ENCODE measurements at places on chromosomes 2 and 18. TPM values are rescaled to one million over a fixed set of nuclear protein-coding genes. Genes with fewer than 3 reads are reported as not detected.
A peak's percentile ranks its signal among the peaks of the same experiment; 100 is the strongest.

NEU4 gene
- 0.40 TPM for total RNA-seq

RGPD4 gene
- total RNA-seq: 0.87 TPM

- no peak for DNase-seq
These were observed 125.8 kb downstream of the GALNT14 start for GRCh38 chr2:31012406-31012805.

UGT1A9 gene
- total RNA-seq: not detected

GRCh38 chr2:204049635-204050034, 113.1 kb downstream of the ICOS start:
- no peak for DNase-seq

DNA sequence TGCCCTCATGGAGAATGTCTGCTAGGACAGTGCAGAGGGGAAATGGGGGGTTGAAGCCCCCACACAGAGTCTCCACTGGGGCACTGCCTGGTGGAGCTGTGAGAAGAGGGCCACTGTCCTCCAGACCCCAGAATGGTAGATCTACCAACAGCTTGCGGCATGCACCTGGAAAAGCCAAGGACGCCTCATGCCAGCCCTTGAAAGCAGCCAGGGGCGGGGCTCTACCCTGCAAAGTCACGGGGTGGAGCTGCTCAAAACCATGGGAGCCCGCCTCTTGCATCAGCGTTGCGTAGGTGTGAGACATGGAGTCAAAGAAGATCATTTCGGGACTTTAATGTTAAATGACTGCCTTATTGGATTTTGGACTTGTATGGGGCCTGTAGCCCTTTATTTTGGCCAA, 157.6 kb downstream of the DSEL start:
- no peak for DNase-seq

DNA sequence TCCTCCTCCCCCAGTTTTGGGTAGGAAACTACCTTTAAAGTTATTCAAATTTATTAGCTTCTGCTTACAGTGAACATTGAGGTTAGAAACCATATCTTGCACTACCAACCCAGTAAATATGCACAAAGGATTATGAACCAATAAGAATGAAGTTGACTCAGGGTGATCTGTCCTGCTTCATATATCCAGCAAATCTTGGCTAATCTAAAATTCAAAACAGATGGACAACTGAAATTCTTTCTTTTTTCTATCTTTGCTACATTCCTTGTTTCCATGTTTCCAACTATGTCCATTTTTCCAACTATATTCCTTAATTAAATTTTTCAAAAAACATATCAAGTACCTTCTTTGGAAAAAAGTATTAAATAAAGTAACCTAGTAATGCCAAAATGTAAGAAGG, 149.3 kb downstream of the FAM124B start:
- no peak for DNase-seq

DNA sequence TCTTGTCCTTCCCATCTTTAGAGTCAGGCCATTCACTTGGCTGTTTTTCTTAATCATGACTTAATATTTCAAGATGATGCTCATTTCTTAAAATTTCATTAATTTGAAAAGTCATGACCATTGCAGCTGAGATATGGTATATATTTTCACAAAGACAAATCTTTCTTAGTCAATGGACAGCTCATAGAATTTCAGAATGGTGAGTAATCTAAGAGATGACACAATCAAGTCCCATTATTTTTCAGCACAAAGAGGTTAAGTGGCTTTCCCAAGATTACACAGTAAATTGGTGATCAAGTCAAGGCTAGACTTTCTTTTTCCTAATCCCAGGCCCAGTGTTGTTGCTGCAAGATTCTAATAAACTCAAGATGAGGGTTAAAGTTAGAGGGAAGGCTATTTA, 34.4 kb upstream of the NT5C1B start:
- no peak for DNase-seq

CPS1 gene
- 2.8 TPM for total RNA-seq

DNA sequence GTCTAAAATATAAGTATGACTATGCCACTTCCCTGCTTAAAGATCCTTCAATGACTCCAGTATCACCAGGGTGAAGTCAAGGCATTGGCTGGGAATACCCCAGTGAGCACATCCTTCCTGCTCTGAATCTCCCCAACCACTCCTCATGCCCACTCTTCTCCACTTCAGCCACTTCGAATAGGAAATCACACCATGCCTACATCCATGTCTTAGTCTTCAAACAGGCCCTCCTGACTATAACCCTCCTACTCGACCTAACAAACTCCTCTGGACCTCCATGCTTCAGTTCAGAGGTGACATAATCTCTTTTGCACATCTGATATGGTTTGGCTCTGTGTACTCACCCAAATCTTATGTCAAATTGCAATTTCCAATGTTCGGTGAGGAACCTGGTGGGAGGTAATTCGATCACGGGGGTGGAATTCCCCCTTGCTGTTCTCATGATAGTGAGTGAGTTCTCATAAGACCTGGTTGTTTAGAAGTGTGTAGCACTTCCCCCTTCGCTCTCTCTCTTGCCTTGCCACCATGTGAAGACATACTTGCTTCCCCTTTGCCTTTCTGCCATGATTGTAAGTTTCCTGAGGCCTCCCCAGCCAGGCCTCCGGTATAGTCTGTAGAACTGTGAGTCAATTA, 87.8 kb upstream of the TFCP2L1 start:
- DNase-seq: no peak

GRCh38 chr2:240557101-240557751, 562 bp downstream of the ANKMY1 start:
- no peak for DNase-seq

DNA sequence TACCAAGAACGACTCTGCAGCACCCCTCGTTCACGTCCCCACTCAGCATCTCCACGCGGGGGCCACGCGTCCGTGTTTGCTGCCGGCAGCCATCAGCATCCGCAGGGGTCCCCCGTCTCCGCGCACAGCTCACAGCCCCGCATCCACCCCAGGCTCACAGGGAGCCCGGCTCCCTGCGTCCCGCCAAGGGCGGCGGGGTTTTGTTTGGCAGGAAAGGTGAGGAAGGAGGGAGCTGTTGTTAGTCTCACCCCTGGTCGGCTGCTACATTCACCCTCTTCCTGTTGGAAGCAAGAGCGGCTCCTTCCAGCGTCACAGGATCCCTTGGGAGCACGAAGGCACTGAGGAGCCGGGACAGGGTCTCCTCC, 131.0 kb upstream of the CTDP1 start:
- no peak for DNase-seq

FEV gene
- not detected for total RNA-seq

DNA sequence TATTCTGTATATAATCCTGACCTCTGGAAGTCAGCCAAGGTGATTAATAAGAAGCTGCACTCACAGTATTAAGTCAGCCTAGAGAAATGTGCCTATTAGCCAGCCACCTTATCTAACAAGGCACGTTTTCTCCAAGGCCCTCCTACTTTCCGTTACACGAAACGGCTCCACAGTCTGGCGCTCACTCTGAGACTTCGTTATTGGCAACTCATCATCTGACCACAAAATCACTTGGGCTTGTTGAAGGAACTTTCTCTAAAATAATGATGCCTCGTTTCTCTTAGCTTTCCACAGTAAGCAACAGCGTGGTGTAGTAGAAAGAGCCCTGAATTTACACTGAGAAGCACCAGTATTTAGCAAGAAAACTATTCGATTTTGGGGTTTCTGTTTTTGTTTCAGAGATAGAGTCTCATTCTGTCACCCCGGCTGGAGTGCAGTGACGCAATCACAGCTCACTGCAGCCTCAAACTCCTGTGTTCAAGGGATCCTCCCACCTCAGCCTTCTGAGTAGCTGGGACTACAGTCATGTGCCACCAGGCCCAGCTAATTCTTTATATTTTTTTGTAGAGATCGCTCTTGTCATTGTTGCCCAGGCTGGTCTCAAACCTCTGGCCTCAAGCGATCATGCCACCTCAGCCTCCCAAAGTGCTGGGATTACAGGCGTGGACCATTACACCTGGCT, 53.6 kb upstream of the SLC14A1 start:
- peak; percentile 47 for DNase-seq

DNA sequence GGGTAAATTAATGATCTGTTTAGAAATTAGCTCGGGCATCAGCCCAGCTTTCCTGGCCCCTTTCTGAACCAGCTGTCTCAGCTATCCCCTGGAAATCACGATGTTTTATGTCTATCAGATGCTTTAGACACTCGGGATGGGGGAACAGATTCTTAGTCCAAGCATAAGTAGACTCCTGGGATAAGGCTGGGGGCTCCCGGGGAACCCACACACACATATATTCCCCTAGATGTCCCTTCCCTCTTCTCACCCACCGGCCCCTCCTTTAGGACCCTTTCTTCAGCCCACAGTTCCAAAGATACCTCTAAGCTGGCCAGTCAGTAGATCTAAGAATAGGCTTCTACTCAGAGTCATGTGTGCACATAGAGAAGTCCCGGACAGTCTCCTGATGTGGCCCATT, 151.5 kb upstream of the COPS8 start:
- DNase-seq: no peak

DNA sequence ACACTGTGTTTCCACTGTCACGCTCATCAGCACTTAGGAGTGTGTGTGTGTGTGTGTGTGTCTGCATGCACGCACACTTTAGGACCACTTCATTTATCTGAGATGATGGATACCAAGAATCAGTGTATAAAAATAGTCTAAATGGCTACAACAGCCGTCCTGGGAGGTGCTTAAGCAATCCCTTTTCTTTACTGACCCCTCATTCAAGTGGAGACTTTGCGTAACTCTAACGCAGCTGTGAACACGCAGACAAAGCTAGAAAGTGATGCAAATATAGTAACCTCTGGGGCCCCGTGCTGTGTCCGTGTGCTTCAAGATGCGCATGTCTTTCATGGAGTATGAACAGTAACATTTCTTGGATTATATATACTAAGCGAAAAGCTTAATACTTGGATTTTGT, 40.4 kb upstream of the RBM44 start:
- DNase-seq: no peak

GRCh38 chr2:54666634-54667265, 56.7 kb upstream of the EML6 start:
- DNase-seq: no peak

GRCh38 chr2:121351521-121352318, 66.7 kb upstream of the TFCP2L1 start:
- DNase-seq: no peak

DNA sequence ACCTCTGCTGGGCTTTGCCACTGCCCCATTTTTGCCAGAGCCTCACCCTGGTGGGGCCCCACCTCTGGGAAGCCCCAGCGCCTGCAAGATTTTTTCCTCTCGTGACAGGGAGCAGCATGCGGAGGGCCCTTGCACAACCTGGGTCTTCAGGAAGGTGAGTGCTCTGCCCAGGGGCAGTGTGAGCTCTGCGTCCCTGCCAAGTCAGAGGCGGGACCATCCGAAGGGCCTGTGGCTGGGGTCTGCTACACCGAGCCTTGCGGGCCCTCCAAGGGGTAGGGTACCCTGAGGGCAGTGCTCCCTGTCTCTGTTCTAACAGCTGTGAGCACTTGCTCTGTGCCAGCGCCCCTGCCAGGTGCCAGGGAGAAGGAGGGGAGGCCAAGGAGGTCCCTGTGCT, 5.8 kb upstream of the ODC1 start:
- DNase-seq: no peak

DNA sequence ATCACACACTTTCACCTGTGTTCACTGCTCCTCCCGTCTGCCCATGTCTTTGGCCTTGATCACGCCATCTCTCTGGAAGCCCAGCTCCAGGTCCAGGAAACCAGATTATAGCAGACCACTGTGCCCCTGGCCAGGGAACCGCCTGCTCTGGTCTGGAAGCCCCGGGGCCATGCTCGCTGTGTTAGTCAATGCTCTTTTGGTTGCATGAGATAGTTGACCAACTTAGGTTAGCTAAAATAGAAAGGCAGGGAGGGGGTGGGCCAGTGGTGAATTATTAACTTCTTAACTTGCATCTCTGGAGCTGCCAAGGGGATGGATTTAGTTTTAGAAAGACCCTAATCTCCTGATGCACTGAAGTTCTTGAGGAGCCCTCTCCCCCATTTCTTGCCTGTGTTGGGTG, 232.7 kb downstream of the AGAP1 start:
- DNase-seq: no peak

DNA sequence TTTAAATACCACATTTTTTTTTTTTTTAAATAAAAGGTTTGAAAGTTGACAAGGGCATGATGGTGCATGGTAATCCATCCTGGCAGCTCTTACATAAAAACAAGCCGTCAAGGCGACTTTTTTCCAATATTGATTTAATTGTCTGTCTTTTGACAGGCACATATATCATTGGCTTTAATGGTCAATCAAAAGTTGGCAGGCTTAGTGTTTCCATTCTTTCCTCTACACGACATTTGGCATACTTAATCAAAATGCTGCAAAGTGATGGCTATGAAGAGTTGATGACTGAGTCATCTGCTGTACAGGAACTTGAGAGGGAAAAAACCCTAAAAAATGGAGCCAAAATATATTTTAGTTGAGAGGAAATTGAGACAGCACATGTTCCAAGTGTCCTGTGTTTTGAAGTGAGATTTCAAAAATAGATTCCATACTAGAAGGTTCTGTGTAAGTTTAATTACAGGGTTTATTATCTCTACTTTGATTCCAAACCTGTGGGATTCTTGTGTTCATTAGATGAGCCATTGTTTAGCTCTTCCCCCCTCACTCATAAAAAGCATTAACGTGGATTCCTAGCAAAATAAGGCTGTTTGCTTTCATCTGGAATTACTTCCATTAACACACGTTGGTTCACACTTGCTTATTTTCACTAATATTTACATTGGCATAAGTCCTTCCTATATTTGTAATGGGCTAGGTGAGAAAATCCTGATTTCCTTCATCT, 3.2 kb downstream of the TSHZ1 start:
- no peak for DNase-seq

GRCh38 chr2:40360652-40361051, 91.2 kb downstream of the SLC8A1 start:
- no peak for DNase-seq

DNA sequence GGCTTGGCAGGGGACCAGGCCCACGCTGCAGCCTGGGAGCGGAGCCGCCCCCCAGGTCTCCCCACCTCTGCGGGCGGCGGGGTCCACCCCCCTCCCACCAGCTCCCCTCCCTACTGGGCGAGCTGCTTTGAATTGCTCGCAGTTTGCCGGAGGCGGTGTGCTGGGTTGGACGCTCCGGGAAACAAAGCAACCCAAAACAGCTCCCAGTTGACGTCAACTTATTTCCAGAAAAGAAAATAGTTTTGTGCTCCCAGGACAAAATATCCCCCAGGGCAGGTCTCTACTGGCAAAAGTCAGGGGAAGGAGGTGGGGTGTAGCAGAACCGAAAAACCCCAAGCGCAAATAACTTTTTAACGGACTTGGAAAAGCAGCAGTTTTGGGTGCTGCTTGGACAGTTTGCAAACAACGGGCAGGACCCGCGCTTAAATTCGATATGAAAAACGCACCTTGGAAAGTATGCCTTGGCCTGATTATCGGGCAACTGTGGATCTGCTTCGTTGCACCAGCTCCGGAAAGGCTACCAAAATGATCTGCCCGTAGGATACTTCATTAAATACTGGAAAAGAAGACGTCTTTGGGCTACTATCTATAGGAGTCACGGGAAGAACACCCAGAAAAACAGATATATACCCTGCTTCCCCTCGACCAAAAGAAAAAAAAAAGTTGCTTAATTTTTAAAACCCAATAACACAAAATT, 2.8 kb upstream of the KCTD1 start:
- no peak for DNase-seq

DNA sequence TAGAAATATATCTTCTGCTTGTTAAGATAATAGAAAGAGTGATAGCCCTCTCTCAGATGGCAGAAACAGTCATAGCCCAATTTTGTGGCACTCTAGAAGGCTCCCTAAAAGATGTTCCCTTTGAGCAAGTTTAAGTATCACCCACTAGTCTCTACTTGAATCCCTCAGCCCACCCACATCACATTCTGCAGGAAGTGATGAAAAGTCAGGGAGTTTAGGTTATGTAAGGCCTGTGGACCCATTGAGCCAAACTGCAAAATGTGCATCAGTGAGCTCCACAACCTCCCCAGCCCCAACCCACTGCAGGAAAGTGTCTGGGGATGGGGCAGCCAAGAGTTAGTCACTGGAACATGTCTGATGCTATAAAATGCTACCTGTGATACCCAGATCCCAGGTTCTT, 25.6 kb downstream of the ANKRD44 start:
- no peak for DNase-seq

CXXC1 gene
- total RNA-seq: 97.0 TPM
